Esophagus muscularis mucosa (tissue), 4 donors: ENCODE measurements at places on chromosomes 2 and 18. TPM values are rescaled to one million over a fixed set of nuclear protein-coding genes. Genes with fewer than 3 reads are reported as not detected.

Gene RAPGEF4
- total RNA-seq, result 3.7 TPM

Gene CXCR4
- total RNA-seq, result 4.2 TPM

Gene ZDBF2
- 11.8 TPM for total RNA-seq

Gene CCDC74A
- 4.2 TPM for total RNA-seq

Gene ACTR3
- 198 TPM for total RNA-seq

Gene ANKRD62
- not detected for total RNA-seq

Gene LIMS2
- 342 TPM for total RNA-seq

Gene ALPG
- total RNA-seq, result not detected

Gene KCNS3
- 28.8 TPM for total RNA-seq
